ENCODE measurements at places on chromosomes 4 and X. TPM values are rescaled to one million over a fixed set of nuclear protein-coding genes. Genes with fewer than 3 reads are reported as not detected.

DNA sequence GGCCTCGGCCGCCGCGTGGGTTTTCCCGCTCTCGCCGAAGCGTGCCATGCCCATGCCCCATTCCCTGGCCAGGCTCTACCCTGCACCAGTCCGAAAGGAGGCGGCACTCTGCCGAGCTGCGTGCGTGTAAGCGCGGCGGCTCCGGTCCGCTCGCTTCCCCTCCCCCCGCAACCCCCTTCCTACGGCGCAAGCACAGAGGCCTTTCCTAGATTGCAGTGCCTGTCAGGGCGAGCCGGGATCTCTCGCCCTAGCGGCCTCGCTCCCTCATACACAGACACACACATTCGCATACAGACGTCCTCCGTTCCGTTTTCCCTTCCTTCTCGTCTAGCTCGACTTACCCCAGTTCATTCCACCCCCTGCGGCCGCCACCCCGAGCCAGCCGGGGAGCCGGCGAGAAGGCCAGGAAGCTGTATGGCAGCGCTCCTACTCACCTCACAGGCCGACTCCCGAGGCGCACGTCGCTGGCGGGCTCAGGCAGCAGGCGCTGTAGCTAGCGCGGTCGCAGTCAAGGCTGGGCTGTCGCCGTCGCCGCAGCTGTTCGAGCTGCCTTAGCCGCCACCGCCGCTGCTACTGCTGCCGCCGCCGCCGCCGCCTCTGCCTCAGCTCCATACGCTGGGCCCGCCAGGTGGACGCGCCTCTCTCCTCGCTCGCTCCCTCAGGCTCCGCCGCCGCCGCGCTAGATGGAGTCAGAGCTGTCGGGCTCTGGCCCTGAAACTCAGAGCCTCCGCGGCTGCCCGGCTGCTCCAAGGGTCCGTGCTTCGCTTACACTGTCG lies 615 bp downstream of the NEXMIF start:
- no peaks in the 10 kb centered on the region for H3K4me1 ChIP-seq
- H3K4me3 ChIP-seq: peak overlapping the region; percentile 62
- no peak overlapping the region for H3K27ac ChIP-seq

DNA sequence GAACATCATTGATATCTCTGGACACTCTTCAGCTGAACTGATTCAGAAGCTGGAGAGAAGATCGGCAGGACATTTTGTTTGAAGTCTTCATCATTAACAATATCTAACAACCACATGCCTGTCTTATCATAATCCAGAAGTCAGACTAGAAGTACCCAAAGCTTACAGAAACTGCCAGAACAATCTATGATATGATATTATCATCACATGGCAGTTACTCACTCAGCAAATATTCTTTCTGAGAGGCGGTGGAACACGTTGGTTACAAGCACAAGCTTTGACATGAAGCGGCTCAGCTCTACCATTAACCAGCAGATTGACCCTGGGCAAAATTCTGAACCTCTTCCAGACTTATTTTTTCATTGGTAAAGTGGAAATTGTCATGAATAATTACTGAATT lies 69.4 kb upstream of the KIT start:
- DNase-seq: no peak
- H3K27ac ChIP-seq: no peak overlapping the region
- H3K4me3 ChIP-seq: no peak overlapping the region
- no peaks in the 10 kb centered on the region for H3K27me3 ChIP-seq

DNA sequence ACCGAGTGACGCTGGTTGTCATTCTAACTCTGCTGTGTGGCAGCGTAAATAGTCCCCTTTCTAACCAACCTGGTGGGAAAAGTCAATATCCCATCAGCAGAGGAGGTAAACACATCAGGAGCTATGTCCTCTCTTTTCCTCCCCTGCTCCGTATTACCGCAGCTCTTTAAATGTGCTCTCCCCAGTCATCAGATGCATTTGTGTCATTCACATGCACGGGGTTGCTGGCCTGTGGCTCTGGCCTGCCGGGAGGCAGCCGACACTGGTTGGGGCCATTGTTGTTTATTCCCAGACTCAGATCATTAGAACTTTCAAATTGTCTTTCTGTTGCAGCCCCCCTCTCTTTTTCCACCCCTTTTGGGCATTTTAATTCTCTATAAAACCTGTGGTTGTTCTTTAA lies 21.9 kb downstream of the ARX start:
- H3K4me3 ChIP-seq: no peak overlapping the region
- H3K36me3 ChIP-seq: no peaks in the 10 kb centered on the region
- DNase-seq: peak; percentile 44
- no peak overlapping the region for H3K27ac ChIP-seq

DNA sequence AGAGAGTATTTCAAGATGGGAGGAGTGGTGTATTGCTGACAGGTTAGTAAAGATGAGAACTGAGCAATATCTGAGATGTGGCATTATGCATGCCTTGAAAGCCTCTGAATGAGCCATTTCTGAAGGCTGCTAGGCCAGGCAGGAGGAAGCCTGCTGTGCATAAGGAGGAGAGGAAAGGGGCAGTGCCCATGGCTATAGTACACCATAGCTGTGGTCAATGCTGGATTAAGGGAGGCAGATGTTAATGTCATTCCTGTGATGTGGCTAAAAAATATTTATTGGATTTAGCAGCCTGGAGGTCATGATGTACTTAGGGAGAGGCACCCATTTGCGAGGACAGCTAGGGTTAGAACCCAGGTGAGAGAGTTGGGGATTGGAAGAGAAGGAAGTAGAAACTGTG lies 130.0 kb upstream of the LNX1 start:
- no peak overlapping the region for H3K4me3 ChIP-seq
- no peaks in the 10 kb centered on the region for H3K27me3 ChIP-seq
- no peak overlapping the region for H3K27ac ChIP-seq
- no peak for DNase-seq
- no peaks in the 10 kb centered on the region for H3K36me3 ChIP-seq
- no peaks in the 10 kb centered on the region for H3K4me1 ChIP-seq

DNA sequence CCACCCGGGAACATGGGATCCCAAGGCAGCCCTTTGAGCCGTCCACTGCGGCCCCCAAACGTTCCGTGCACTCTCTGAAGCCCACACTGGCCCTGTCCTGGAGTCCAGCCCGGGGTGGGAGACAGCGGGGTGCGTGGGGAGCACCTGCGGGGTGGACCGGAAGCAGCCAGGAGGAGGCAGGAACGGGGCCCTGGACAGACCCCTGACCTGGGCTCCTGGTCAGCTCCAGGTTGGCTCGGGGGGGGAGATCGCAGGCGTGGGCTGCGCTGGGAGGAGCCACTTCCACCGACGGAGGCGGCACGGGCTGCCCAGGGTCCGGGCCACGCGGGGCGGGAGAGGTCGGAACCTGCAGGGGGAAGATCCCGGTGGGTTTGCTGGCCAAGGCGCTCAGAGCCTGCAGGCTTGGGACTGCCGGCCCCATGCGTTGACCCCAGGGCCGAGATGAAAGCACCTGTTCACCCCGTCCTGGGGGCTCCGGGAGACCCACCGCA lies 5.7 kb upstream of the PLCXD1 start:
- H3K27ac ChIP-seq: no peak overlapping the region
- no peaks in the 10 kb centered on the region for H3K36me3 ChIP-seq
- peak overlapping the region; percentile 62 for H3K4me3 ChIP-seq
- H3K4me1 ChIP-seq: peaks cover 9% of the 10 kb centered on the region
- H3K27me3 ChIP-seq: peaks cover 6% of the 10 kb centered on the region
- DNase-seq: peak; percentile 45

DNA sequence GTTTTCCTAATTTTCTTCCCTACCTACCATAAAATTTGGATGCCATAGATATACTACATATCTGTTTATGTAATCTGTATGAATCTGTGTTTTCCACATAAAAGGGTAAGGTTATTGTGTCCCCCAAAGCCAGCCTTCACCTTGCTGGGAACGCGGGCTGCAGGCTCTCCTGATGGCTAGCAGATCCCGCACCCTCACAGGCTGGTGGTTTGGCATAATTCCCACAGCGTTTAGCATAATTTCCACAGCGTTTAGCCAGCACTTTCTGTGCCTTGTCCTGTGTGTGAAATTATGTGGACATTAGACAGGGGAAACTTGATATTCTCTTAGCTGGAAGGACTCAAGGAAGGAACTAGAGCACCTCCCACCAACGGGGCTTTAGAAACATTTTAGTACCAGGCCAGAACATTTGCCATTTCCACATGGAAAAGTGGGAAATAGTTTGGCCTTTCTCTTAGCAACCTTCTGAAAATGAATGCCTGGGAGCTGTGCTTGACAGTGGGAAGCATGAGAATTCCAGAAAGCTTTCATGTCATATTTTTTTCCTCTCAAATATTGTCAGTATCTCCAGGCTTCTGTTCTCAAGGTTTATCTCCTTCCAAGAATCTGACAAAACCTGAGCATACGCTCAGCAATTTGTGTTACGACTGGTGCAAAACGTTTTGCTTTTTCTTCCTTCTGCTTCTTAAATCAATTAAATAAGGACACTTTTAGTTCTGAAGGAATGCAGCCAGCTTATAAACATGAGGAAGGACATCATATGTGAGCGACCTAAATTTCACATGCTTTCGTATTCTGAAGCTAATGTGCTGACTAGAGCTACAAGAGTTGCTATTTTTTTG lies 67.9 kb downstream of the STK32B start:
- DNase-seq: no peak
- no peaks in the 10 kb centered on the region for H3K27me3 ChIP-seq
- no peaks in the 10 kb centered on the region for H3K4me1 ChIP-seq
- H3K36me3 ChIP-seq: no peaks in the 10 kb centered on the region
- H3K4me3 ChIP-seq: no peak overlapping the region
- no peak overlapping the region for H3K27ac ChIP-seq

GRCh38 chr4:110042545-110043517 lies 130.1 kb downstream of the EGF start:
- no peaks in the 10 kb centered on the region for H3K27me3 ChIP-seq
- no peaks in the 10 kb centered on the region for H3K36me3 ChIP-seq
- H3K4me3 ChIP-seq: no peak overlapping the region
- H3K4me1 ChIP-seq: peaks cover 8% of the 10 kb centered on the region
- H3K27ac ChIP-seq: no peak overlapping the region

- no peak for DNase-seq
- H3K4me1 ChIP-seq: peaks cover 5% of the 10 kb centered on the region
- no peak overlapping the region for H3K4me3 ChIP-seq
- no peaks in the 10 kb centered on the region for H3K36me3 ChIP-seq
- H3K27me3 ChIP-seq: no peaks in the 10 kb centered on the region
Measured at GRCh38 chrX:123475068-123475724, 257.7 kb downstream of the THOC2 start.

GRCh38 chrX:124229374-124229773 lies 103.1 kb upstream of the TEX13D start:
- no peaks in the 10 kb centered on the region for H3K36me3 ChIP-seq
- H3K4me3 ChIP-seq: no peak overlapping the region
- no peaks in the 10 kb centered on the region for H3K27me3 ChIP-seq
- peak overlapping the region; percentile 63 for H3K27ac ChIP-seq
- DNase-seq: peak; percentile 71

DNA sequence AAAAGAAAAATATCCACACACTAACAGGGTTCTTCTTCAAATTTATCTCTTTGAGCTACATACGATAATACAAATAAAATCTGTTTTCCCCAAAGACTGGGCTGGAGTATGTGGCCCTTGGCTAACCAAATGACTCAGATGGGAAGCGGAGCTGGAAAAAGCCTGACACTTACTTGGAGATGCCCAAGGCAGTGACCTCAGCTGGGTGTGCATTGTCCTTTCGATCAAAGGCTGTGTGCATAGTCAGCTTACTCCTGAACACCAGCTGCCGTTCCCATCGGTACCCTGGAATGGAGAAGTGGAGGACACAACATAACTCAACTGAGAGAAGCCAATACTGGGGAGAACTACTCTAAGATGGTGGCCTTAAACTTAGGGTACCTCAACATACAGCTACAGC lies 95.1 kb downstream of the CDS1 start:
- no peak for DNase-seq
- H3K36me3 ChIP-seq: peaks cover 5% of the 10 kb centered on the region
- H3K27me3 ChIP-seq: no peaks in the 10 kb centered on the region
- no peak overlapping the region for H3K27ac ChIP-seq

GRCh38 chrX:73563738-73564068 lies 706 bp downstream of the CHIC1 start:
- no peaks in the 10 kb centered on the region for H3K36me3 ChIP-seq
- peak overlapping the region; percentile 51 for H3K4me3 ChIP-seq
- no peak overlapping the region for H3K27ac ChIP-seq
- H3K27me3 ChIP-seq: no peaks in the 10 kb centered on the region
- no peak for DNase-seq

DNA sequence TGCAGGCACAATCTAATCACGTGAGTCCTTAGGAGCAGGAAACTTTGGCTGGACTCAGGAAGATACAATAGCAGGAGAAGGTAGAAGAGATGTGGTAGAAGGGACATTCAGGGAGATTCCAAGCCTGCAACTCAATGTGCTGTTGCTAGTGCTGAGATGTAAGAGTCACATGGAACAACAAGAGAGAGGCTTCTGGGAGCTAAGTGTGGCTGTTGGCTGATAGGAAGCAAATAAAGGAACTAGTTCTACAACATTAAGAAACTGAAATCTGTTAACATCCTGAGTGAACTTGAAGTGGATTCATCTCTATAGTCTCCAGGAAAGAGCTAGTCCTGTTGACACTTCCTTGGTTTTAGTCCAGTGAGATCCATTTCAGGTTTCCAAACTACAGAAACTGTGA lies 1207.4 kb downstream of the ADGRL3 start:
- no peaks in the 10 kb centered on the region for H3K36me3 ChIP-seq
- DNase-seq: no peak
- no peaks in the 10 kb centered on the region for H3K27me3 ChIP-seq

DNA sequence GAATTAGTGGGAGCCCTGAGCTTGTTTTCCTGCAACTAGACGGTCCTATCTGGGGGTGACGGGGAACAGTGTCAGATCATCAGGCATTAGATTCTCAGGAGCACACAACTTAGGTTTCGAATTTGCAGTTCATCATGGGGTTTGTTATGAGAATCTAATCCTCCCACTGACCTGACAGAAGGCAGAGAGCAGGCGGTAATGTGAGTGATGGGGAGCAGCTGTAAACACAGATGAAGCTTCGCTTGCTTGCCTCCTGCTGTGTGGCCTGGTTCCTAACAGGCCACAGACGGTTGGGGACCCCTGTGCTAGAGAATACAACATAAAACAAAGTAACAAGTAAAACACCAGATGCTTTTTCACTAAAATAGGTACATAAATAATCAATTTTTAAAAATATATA lies 86.2 kb upstream of the BLTP1 start:
- no peak overlapping the region for H3K4me3 ChIP-seq
- H3K36me3 ChIP-seq: no peaks in the 10 kb centered on the region
- no peaks in the 10 kb centered on the region for H3K4me1 ChIP-seq

FOXR2 gene
- not detected for total RNA-seq

ADGRG4 gene
- total RNA-seq: not detected

PTPN13 gene
- total RNA-seq: 183 TPM

MSMO1 gene
- total RNA-seq: 298 TPM

HHIP gene
- total RNA-seq: not detected

KCNE5 gene
- 1.3 TPM for total RNA-seq

SYTL5 gene
- total RNA-seq: 1.7 TPM

NUDT10 gene
- 23.9 TPM for total RNA-seq

CXCR3 gene
- not detected for total RNA-seq

RAB40AL gene
- total RNA-seq: not detected

PDZD4 gene
- total RNA-seq: 5.2 TPM

PI4K2B gene
- total RNA-seq: 20.3 TPM

DMRTC1B gene
- 0.34 TPM for total RNA-seq
